Fibroblast of lung (primary cell): ENCODE measurements at places on chromosomes 12 and 14. TPM values are rescaled to one million over a fixed set of nuclear protein-coding genes. Genes with fewer than 3 reads are reported as not detected.

DNA sequence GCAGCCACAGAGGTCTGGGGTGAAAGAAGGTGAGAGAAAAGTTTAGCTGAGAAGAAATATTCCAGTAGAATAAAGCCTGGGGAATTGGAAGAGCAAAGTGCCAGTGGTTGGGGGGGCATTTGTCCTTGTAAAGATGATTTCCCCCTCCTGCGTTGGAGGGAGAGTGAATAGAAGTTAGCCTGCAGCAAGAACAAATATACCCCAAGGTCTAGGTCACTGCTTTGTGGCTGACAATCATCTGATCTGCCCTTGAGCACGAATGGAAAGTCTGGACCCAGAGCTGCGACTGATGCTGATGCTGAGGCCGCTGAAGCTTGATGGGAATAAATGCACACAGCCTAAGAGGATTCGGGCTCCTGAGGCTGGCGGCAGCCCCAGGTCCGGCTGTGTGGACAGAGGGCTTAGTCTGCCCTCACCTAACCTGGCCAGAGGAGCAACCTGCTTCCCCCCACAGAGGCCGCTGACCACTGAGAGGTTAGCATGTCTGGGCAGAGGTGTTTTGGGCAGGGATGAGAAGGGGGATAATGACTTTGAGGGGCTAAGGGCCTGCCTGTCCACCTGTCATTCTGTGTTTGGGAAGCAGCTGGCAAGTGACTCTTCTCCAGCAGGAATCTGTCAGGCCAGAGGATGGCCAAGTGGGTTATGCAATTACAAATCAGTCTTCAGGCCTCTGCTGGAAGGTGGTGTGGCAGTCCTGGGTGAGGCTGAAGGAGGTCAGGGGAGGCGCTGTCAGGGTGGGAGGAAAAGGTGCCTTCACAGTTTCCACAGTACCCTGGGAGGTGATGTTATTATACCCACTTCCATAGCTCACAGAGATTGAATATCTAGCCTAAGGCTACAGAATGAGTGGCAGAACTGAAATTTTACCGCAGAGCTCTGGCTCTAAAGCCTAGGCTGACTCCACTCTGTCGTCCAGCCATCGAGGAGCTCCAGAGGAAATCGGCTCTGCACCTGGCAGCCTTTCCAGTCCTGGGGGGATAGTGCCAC is 11.7 kb downstream of the TUBA1C start:
- no peak for DNase-seq

- DNase-seq: no peak
These were observed 62.0 kb upstream of the CSRP2 start for GRCh38 chr12:76940671-76941445.

- no peak for DNase-seq
These were observed 340.9 kb downstream of the BCL11B start for GRCh38 chr14:98931126-98931525.

- no peak for DNase-seq
These were observed 12.7 kb downstream of the CCND2 start for GRCh38 chr12:4286228-4286627.

DNA sequence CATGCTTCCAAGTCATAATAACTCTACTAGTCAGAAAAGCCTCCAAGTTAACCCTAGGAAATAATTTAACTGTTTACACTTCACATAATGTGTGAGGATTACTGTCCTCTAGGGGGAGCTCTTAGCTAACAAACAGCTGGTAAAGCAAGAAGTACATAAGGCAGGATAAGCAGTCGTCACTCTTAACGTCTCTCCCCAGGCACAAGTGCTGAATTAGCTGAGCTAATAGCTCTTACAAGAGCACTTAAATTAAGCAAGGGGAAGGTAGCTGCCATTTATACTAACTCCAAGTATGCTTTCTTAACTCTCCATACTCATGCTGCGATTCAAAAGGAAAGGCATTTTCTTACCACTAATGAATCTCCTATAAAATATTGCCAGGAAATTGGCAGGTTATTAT is 79.3 kb upstream of the TSPAN11 start:
- peak; percentile 58 for DNase-seq

Gene ANKRD33
- polyA plus RNA-seq: 0.17 TPM in 1 of 2 replicates, not detected in the other
